ENCODE measurements at places on chromosomes 4 and X.

DNA sequence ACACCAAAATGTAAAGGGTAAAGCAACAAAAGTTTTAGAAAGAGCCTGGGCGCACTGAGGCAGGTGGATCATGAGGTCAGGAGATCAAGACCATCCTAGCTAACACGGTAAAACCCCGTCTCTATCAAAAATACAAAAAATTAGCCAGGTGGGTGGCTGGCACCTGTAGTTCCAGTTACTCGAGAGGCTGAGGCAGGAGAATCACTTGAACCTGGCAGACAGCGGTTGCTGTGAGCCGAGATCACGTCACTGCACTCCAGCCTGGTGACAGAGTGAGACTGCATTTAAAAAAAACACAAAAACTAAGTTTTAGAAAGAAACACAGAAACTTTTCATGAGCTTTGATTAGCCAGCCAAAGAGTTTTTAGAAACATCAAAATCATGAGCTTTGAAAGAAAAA, 76.5 kb downstream of the APBB2 start:
- no peak for DNase-seq

GRCh38 chr4:129988957-129989356, 893.0 kb downstream of the C4orf33 start:
- DNase-seq = no peak

- DNase-seq = no peak
Observed at GRCh38 chrX:332496-332860, 13.9 kb upstream of the GTPBP6 start.

GRCh38 chr4:99841129-99841528, 24.5 kb downstream of the DAPP1 start:
- no peak for DNase-seq

- no peak for DNase-seq
Observed at GRCh38 chr4:175447016-175447415, 365.0 kb downstream of the GPM6A start.

GRCh38 chrX:141278306-141278705, 36.0 kb upstream of the SPANXC start:
- DNase-seq = peak; percentile 11

DNA sequence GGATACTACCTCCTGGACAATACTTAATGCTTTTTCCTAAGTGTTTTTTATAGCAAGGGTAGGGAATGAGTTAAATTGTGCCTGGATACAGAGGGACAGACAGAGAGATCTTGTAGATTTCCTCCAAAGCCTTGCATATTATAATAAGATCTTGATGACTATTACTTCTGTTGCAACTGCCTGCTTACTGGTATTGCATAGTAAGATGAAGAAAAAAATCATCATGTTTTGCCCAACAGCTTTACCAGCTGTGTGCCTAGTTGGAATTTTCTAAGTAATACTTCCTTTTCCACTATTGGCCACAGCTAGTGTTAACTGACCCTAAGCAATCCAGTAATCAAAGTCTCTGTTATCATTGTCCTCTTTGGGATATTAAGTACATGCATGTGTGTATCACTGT, 139.0 kb downstream of the DCK start:
- DNase-seq = no peak

DNA sequence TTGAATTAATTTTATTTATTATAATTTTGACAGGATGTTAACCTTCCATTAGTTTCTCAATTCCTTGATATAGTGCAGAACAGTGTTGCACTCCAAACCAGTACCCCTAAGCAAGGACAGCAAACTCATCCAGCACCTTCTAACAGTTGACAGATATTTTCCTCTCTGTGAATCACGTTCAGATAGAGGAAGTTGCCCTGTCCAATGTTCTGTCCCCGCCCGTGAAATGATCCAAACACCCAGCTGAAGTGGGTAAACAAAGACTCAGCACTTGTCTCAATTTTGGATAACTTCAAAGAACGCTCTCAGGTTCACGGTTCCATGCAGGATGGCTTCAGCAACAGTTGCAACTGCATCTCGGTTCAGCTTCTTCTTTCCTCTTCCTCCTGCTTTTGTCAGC, 1240.0 kb upstream of the ADGRL3 start:
- DNase-seq = no peak

DNA sequence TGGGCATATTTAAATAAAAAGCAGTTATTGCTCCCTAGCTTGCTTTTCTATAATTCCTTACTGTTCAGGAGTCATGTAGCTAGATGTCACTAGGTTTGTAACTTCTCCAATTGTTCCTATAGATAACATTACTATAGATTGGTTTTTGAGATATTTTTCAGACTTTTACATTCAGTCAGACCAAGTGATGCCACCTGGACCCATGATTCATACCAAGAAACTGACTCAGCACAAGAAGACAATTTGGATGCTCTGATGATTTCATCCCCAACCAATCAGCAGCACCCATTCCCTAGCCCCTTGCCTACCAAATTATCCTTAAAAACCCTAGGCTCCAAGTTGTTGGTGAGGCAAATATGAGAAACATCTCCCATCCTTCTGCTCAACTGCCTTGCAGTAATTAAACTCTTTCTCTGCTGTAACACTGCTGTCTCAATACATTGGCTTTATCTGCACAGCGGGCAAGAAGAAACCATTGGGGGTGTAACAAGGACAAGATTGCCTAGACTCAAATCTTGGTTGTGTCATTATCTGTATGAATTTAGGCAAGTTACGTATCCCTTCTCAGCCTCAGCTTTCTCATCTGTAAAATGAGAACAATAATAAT, 11.8 kb upstream of the NEIL3 start:
- no peak for DNase-seq

GRCh38 chr4:115660465-115660864, 547.0 kb upstream of the NDST4 start:
- no peak for DNase-seq

DNA sequence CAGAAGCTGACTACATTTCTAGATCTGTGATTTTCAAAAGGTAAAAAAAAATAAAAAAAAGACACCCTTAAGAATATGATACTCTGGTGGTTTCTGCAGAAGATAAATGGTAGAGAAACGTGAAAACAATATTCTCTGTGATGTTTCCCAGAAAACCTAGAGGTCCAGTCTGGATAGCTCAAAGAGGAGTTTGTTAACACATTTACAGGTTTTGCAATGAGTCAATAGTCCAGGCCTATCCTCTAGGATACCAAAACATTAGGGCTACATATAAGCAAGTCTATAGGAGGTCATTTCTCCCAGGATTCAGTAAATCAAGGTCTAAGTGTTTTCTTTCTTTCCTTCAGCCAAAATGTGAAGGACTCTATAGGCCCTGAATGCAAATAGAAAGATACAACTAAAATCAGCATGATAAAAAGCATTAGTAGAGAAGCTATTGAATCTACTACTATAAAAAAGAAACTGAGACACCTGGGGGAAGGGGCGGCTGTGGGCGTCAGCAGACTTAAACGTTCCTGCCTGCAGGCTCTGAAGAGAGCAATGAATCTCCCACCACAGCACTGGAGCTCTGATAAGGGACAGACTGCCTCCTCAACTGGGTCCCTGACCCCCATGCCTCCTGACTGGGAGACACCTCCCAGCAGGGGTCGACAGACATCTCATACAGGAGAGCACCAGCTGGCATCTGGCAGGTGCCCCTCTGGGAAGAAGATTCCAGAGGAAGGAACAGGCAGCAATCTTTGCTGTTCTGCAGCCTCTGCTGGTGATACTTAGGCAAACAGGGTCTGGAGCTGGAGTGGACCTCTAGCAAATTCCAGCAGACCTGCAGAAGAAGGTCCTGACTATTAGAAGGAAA, 33.7 kb upstream of the SPP1 start:
- DNase-seq = no peak

DNA sequence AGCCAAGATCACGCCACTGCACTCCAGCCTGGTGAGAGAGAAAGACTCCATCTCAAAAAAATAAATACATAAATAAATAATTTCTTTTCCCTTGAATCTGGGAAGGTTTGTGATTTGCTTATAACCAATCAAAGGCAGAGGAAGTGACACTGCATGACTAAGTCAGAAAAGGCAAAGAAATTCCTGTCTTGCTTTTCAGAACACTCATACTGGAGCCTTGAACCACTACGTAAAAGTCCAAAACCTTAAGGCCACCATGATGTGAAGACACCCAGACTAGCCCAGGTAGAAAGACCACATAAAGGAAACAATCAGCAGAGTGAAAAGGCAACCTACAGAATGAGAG, 36.6 kb downstream of the TMEM156 start:
- no peak for DNase-seq

DNA sequence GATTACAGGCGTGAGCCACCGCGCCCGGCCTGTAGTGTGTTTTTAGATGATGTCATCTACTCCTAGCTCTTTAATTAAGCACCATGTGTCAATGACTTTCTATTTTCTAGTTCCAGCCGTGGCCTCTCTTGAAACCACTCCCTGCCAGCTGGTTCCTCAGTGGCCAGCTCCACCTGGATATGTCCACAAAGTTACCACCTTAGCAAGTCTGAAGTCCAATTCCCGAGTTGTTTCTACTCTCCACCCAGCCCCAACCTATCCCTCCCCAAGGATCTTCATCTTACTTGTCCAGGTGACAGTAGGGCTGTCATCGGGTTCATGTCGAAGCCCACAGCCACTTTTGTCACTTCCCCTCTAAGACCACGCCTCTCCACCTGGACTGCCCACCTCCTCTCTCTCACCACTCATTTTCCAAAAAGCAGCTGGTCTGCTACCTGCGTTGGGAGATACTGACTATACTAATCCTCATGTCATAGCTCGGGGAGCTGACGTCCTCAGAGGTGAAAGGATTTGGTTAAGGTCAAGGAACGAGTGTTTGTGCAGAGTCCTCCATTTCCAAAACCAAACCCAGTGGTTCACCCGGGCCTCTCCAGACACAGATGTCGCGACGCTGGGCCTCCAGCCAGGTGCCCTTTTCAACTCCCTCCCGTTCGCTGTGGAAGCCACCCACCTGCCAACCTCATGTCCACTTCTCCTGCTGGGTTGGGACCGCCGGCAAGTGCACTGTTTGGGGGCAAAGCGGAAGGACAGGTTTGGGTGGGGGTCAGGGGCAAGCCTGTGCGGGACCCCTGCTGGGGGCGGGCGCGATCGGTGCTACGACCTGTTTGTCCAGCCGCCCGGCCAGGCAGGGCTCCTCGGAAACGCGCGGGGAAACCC, 704 bp downstream of the FAM3A start:
- no peak for DNase-seq

DNA sequence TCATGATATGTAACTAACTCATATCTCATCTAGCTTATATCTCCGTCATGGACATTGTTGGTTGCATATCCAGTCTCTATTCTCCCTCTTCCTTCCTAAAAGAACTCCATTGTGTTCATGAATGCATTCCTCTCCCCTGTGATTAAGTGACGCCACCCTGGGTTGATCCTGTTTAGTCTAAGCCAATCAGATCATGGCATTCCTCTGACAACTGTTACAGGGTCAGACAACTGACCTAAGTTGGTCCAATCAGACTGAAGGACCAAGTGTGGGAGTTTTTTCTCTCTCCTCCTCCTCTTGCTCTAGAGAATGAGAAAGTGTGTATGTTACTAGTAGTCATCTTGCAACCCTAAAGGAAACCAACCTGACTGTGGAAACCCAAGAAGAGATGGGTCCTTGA, 3.6 kb downstream of the APOO start:
- no peak for DNase-seq
